GM19239 (cell line): ENCODE measurements at places on chromosomes 7 and 10.

GRCh38 chr10:49310460-49310859 lies 11.5 kb downstream of the C10orf71 start:
- no peak for DNase-seq

DNA sequence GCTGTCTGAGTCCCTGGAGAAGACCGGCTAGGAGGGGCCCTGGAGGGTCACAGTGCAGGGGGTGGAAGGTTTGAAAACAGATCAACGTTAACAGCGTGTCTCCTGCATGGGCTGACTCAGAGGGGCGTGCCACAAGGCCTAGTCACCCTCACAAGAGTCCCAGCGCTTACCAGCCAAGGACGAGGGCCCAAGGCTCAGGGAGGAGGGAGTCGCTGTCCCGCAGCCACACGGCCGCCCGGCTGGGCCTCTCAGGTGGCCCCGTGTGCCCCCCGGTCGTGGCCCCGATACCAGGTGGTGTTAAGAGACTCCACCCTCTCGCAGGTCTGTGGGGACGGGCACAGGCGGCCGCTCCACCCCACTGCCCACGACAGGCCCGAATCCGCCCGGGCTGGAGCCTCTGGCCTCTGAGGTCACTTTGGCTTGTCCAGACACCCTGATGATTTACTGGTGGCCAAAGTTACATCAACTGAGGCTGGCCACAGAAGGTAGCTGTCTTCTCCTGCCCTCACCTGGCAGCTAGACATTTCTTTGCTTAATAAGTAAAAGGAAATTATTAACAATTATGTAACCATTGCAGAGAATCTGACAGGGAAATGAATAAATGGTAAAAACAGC lies 34.0 kb downstream of the FAM20C start:
- DNase-seq = no peak

DNA sequence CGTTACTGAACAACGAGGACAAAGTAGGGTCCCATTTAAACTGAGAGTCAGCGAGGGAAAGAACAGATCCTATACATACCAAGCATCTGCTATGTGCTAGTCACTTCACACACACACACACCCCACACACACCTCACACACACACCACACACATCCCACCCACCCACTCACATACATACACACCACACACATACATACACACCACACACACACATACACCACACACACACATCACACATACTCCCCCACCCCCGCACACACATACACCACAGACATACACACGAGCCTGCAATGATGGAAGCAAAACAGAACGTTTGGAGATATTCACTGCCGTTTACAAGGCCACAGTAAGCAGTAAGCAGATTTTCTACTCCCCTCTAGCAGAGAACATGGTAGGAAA lies 607 bp upstream of the GRB10 start:
- no peak for DNase-seq

GRCh38 chr10:129418496-129419225 lies 48.4 kb upstream of the MGMT start:
- no peak for DNase-seq

GRCh38 chr10:97464226-97464625 lies 18.3 kb downstream of the ZDHHC16 start:
- no peak for DNase-seq

- DNase-seq = no peak
Measured at GRCh38 chr7:51175316-51175991, 141.2 kb downstream of the COBL start.

DNA sequence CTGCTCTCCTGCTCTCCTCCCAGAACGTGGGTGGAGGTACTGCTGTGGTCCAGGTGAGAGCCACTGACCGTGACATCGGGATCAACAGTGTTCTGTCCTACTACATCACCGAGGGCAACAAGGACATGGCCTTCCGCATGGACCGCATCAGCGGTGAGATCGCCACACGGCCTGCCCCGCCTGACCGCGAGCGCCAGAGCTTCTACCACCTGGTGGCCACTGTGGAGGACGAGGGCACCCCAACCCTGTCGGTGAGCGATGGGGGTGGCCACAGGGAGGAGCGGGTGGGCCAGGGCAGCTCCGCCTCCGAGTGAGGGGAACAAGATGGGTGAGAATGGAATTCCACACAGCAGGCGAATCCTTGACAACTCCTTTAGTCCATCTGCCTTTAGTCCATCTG lies 22.1 kb upstream of the C10orf105 start:
- DNase-seq = no peak

GRCh38 chr7:142868188-142868985 lies 13.5 kb downstream of the EPHB6 start:
- no peak for DNase-seq

GRCh38 chr7:32250471-32251260 lies 180.5 kb upstream of the PDE1C start:
- DNase-seq = no peak

DNA sequence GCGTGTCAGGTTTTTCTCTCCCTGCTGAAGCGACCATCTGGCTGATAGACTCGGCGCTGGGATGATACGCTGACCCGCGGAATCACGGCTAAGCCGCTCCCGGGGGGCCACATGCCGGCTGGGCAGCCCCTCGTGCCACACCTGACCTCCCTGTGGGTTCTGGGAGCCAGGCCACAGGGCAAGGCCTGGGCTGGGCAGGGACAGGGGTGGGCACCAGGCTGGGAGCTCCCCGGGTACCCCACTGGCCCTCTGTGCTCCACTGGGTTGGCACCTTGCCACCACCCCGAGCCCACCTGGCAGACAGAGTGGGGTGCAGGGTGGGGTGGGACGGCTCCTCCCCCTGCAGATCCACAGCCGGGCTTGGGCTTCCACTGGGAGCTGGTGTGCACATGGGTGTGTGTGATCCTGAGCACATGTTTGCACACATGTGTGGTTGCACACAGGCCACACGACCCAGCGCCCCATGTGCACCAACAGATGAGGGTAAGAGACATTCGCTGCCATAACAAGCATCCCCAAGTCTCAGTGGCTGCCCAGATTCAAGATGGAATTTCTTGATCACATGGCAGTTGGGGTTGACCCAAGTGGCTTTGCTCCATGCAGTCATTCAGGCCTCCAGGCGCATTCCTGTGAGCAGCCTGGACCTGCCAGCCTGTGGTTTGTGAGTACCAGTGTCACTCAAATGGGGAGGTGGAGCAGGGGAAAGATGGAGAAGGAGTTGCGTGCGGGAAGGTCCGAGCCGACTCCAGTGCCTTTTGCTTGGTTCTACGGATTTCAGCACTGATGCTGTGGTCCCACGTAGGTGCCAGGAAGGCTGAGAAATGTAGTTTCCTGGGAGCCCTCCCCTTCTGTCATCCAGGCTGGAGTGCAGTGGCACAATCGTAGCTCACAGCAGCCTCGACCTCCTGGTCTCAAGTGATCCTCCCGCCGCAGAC lies 79.7 kb downstream of the UNCX start:
- no peak for DNase-seq

DNA sequence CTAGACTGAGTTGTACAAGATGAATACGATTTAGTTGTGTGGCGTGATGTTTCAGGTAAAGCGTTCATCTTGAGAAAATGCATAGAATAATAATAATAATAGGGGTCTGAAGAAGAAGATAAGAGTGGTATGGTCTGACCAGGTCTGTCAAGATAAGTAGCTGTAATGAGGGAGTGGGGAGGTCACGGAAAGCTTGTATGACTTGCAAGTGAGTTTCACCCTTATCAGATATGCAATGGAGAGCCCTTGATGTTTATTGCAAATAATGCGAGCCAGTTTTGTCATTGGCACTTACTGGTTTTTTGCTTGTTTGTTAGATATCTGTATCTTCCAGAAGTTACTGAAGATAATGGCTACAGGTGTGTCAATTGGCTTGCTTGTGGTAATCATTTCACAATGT lies 611.5 kb downstream of the CNTNAP2 start:
- DNase-seq = no peak

DNA sequence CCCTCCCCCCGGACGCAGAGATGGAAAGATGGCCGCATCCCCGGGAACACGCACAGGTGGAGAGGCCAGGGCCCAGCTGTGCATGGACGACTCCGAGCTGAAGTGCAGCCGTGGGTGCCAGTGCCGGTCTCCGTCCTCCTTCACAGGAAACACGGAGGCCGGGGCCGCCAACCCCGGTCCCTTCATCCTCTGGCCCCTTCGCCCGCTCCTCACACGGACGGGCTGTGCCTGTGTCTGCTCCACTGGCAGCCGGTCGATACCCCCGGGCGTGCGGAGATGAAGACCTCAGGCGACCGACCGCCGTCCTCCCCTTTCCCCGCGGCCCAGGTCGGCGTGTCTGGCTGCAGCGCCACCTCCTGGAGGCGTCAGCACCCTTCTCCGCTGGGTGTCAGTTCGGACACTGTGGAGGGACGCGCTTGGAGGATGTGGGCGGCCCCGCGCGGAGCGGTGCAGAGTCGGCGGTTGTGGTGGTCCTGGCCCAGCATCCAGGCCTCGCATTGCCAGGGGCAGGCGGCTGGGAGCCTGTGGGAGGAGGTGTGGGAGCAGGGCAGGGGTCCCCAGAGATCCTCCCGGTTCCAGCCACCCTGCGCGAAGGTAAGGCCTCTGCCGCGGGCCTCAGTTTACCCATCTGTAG lies 9.9 kb downstream of the ZNF511 start:
- DNase-seq = peak; percentile 65

DNA sequence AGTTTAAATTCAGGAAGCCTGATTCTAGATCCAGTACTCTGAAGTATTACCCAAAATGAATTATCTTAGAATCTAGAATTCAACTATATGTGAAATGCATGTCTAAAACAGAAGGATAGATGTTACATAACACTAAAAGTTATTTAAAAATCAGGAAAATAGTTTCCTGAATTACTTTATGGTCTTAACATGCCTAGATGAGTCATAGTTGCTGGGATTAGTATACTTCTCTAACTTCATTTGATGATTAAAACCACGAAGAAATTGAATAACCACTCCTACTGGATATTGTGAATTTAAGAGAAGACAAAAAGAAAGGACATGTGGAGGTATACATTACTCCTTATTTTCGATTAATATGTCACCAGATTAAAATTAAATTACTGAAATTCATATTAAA lies 65.5 kb downstream of the ATAD1 start:
- no peak for DNase-seq

DNA sequence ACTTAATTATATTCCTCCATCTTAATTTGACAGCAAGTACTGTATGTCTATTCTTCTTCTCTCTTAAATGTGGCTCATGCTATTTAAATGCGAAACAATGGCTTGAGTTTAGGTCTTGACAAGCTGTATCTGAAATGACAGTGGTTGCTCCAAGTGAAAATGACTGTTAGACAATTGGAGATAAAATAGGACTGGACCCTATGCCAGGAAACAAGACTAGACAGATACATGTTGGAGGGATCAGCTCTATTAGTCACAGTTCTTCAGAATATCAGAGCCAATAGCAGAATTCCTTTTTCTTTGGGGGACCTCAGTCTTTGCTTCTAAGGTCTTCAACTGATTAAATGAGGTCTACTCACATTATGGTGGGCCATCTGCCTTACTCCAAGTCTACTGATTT lies 25.8 kb downstream of the KIAA1217 start:
- DNase-seq = no peak

GRCh38 chr10:101441541-101442455 lies 87.8 kb downstream of the BTRC start:
- peak; percentile 13 for DNase-seq

GRCh38 chr10:102791754-102792395 lies 45.3 kb downstream of the CYP17A1 start:
- DNase-seq = no peak

GRCh38 chr7:121138262-121138933 lies 149.9 kb downstream of the CPED1 start:
- peak; percentile 14 for DNase-seq

GRCh38 chr7:132095111-132095765 lies 481.0 kb downstream of the PLXNA4 start:
- no peak for DNase-seq

GRCh38 chr10:34250722-34251121 lies 564.4 kb downstream of the PARD3 start:
- DNase-seq = no peak

DNA sequence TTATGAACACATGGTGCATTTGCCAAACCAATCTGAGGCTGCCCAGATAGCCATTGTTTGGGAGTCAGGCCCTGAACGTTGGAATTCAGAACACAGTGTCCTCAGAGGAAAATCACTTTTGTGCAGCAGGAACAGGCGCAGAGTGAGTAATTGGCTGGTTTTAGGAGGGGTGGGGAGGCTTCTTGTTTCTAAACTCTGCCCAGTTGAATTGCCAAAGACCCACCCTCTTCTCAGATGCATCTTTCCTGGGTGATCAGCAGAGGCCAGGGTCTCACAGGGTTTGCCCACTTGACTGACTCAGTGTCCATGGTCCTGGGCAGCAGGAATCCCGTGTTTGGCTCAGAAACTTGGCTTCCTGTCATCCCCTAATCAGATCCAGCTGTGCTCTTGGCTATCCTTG lies 24.3 kb downstream of the PRLHR start:
- no peak for DNase-seq

GRCh38 chr10:91756286-91756685 lies 41.9 kb upstream of the TNKS2 start:
- DNase-seq = no peak

DNA sequence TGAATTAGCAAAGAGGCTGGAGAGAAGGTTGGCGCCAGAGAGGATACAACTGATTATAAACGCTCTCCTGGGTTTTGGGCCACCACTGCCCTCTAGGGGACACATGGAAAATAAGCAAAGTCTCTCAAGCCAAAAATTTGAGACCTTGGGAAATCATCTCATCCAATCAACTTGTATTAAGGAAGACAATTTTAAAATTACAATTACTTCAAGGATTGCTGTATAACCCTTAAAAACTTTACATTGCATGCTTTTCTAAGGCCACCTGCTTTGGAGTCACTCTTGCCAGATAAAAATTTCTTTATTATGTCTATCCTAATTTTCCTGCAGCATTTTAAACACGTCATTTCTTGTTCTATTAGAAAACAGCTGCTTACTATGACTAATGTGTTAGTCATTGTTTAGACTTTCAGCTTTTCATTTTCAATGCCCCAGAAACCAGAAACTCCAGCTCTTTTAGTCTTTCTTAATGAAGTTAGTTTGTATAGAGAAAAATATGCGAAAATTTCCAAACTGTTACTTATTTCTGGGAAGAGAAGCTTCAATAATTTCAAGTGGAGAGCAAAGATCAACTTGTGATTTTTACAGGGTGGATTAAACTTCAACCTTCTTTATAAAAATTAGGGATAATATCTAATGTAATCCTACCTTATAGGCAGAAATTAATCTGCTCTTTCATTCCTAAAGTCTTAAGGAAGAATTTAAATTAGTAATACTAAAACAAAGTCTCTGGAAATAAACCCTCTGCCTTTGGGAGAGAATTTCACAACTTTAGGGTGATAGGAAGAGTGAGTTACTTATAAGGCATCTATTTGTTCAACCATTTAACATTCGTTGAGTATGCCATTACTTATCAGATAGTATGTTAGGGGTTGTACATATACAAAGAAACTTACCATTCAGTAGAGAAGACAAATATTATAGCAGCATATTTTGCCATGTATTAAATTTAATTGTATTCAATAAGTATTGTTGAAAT lies 20.6 kb upstream of the RHOBTB1 start:
- no peak for DNase-seq

- no peak for DNase-seq
Measured at GRCh38 chr7:43905209-43905946, 1.0 kb downstream of the URGCP start.
